ENCODE measurements at places on chromosomes 2 and 18. TPM values are rescaled to one million over a fixed set of nuclear protein-coding genes. Genes with fewer than 3 reads are reported as not detected.

The SPC25 gene
- 7.1 TPM for polyA plus RNA-seq

The SALL3 gene
- polyA plus RNA-seq, result not detected

The AKAIN1 gene
- polyA plus RNA-seq, result not detected

The SH3BP4 gene
- 46.4 TPM for polyA plus RNA-seq

The GKN2 gene
- not detected for polyA plus RNA-seq

The ASPRV1 gene
- 1.5 TPM for polyA plus RNA-seq

The CCDC74B gene
- 0.60 TPM for polyA plus RNA-seq

Data from keratinocyte (primary cell).